NB4 (cell line): ENCODE measurements at places on chromosomes 6 and 20.

DNA sequence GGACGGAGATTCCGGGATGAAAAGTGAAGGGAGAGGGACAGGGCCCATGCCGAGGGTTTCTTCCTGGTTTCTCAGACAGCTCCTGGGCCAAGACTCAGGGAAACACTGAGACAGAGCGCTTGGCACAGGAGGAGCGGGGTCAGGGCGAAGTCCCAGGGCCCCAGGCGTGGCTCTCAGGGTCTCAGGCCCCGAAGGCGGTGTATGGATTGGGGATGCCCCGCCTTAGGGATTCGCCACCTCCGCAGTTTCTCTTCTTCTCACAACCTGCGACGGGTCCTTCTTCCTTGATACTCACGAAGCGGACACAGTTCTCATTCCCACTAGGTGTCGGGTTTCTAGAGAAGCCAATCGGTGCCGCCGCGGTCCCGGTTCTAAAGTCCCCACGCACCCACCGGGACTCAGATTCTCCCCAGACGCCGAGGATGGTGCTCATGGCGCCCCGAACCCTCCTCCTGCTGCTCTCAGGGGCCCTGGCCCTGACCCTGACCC, 55.0 kb upstream of the HLA-A start:
- no peak for DNase-seq

DNA sequence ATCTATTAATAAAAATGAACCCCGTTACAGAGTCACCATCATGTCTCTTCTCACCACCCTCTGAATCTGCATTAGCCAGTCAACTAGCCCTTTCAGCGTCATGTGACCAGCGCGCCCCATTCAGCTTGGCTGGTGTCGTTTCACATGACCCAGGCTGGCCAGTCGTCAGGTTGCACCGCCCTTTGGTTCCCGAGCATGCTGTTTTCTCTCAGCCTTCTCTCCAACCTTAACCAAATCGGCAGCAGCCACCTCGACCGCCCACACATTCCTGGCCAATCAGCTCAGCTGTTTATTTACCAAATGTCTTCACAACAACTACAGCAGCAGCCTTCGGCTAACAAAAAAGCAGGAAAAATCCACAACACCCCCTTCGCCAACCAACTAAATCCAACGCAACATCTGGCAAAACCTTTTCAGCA, 5.6 kb downstream of the SRSF3 start:
- DNase-seq = peak; percentile 42

- DNase-seq = no peak
Observed at GRCh38 chr6:132684272-132684671, 25.3 kb upstream of the TAAR1 start.

DNA sequence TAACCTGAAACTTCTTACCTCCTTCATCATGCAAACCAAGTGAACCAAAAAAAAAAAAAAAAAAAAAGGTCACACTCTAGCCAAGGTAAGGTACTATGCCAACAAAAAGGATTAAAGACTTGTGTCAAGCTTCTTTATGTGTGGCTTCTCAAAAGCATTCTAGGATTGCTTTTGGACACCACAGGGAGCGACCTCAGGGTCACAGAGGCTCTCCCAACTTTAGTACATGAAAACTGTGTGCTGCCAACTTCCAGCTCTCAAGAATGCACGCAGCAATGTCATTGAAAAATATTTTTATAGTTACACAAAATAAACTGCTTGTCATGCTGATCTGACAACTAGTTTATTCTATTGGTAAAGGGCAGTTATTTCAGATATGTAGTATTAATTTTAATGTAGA, 243.8 kb downstream of the PLCB1 start:
- no peak for DNase-seq

DNA sequence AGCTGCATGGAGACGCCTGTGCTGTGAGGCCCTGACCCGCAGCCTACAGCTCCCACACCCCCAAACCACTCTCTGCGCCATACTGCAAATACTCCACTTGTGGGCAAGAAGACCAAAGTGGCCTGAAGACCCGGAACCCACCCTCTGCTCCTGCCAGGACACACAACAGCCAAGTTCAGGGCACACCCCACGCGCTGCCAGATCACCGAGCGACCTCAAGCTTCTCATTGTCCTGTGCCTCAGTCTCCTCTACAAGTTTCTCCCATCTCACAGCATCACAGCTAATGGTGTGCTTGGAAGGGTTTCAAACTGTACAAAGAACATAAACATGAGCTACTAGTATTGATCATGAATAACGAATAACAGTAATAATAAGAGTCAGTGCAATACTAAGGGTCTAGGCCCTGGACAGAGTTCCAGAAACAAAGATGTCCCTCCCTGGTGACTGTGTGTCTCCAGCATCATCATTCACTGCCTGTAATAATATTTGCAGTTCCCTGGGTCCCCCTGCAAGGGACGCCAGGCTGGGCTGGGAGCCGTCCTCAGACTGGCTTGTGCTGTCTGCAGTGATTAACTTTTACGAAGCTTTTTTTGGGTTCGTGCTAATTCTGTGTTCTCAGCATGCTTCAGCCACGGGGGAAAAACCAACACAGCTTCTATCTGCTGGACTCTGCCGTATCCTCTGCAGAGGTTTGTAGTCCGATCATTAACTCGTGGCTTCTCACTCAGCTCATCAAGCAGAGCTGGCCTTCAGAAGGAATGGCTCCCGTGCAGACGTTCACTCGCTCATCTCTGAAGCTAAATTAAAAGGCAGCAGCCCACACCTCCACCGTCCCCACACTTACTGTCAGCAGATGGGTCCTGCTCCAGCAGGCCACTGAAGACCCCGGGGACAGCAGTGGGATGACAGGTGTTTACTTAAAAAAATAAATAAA, 81.6 kb upstream of the MPC1 start:
- no peak for DNase-seq

DNA sequence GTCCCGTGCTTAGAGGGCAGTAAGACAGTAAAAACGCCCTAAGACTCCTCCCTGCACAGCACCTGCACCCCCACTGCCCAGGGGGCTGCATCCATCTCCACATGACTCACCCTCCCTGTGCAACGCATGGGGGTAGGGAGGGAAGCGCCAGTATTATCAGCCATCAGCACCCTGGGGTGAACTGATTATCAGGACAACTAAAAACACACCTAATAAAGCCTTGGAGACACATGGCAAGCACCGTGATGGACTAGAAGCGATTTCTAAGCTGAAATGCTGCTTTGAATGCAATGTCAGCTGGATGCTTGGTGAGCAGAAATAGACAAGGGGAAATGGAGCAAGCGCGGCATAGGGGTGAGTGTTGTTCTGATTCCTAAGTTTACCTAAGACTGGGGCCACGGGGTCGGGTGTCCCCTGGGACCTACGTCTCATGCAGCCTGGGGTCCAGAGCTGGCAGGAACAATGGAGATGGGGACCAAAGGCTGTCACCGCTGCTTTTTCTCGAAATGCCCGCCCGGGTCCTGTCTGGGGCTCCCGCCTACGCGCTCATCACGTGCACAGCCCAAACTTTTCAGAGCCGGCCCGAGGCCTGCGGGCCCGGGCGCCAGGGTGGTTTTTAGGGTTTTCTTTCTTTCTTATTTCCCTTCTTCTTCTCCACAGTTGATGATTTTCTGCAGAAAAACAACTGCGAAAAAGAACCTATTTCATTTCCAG, 702 bp upstream of the TNFAIP3 start:
- peak; percentile 75 for DNase-seq

DNA sequence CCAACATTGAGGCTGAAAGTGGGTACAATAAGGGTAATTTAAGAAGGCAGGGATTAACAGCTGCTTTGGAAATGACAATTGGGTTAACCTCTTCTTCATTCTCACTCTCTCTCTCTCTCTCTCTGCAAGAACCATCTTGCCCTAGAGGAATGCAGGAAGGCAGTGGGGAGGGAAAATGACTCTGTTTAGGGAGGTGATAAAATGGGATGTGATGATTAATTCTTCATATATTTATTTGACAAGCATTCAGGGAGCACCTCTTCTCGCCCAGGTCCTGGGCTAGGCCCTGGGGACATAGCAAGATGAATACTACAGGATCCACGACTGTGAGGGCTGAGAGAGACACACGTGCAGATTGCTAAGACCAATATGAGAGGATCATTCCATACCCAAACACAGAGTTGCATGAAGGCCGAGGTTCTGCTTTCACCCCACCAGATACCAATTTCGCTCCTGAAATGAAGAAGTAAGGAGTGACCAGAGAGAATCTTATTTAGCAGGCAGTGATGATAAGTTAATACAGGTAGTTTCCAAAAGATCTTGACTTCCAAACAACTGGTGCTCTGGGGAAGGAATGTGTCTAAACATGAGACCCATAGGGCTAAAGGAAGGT, 13.3 kb upstream of the PTPN1 start:
- no peak for DNase-seq

- DNase-seq = no peak
Observed at GRCh38 chr6:38617856-38618255, 21.9 kb downstream of the BTBD9 start.

- DNase-seq = no peak
Observed at GRCh38 chr6:92945799-92946198, 473.6 kb downstream of the EPHA7 start.

- DNase-seq = no peak
Observed at GRCh38 chr20:48260129-48260756, 475.0 kb upstream of the SULF2 start.

GRCh38 chr6:9540126-9540525, 874.7 kb downstream of the TFAP2A start:
- no peak for DNase-seq

GRCh38 chr6:131412960-131413830, 159.8 kb upstream of the ARG1 start:
- no peak for DNase-seq

GRCh38 chr20:35839904-35840303, 68.1 kb downstream of the PHF20 start:
- DNase-seq = no peak

DNA sequence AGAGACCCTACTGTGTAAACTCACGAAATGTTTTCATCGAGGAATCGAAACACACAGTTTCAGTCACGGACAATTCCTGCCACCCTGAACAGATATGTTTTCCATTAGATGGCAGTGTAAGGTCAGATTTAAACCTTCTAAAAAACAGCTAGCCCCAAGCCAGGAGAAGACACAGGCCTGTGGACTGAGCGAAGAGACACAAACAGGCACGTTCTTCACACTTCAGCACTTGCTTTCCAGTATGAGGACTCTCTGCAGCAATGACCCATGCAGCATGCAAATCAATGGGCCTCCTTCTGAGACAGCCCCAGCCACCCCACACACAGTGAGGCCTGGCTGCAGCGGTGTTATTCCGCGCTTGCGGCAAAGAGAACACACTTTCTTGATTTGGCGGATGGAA, 31.9 kb downstream of the HUS1B start:
- DNase-seq = peak; percentile 37

- DNase-seq = peak; percentile 47
Observed at GRCh38 chr6:105484238-105485161, 81.6 kb upstream of the PREP start.

- no peak for DNase-seq
Observed at GRCh38 chr6:80974579-80974978, 777.9 kb downstream of the TENT5A start.

GRCh38 chr6:148147463-148147830, 195.2 kb upstream of the SASH1 start:
- no peak for DNase-seq

- peak; percentile 74 for DNase-seq
Observed at GRCh38 chr6:36700831-36701230, 3.2 kb downstream of the RAB44 start.

DNA sequence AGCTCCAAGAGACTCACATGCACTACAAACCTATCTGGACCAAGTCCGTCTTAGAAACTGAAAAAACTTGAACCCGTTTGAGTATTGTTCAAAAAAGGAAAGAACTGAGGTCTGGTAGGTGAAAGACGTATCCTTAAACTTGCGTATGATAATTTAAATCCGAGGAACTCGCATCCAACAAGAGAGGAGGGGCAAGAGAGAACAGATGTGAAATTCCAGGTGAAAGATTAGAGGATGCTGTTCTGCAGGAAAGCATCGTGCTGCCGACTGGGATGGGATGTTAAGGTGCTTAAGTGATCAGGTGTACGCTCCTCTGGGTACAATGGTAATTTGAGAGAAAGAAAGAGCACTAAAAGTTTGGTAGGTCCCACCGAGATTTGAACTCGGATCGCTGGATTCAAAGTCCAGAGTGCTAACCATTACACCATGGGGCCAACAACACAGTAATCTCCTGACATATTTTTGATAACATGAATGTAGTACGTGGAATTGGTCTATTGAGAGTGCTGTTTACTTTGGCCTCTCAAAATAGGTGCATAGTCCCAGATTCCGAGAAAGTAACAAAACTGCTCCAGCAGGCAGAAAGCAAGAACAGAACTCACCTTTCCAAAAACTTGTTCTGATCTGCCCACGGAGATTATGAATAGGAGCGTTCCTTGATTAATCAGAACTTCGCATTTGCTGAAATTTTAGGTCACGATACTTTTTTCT, 53.5 kb upstream of the BTN3A2 start:
- DNase-seq = peak; percentile 73

DNA sequence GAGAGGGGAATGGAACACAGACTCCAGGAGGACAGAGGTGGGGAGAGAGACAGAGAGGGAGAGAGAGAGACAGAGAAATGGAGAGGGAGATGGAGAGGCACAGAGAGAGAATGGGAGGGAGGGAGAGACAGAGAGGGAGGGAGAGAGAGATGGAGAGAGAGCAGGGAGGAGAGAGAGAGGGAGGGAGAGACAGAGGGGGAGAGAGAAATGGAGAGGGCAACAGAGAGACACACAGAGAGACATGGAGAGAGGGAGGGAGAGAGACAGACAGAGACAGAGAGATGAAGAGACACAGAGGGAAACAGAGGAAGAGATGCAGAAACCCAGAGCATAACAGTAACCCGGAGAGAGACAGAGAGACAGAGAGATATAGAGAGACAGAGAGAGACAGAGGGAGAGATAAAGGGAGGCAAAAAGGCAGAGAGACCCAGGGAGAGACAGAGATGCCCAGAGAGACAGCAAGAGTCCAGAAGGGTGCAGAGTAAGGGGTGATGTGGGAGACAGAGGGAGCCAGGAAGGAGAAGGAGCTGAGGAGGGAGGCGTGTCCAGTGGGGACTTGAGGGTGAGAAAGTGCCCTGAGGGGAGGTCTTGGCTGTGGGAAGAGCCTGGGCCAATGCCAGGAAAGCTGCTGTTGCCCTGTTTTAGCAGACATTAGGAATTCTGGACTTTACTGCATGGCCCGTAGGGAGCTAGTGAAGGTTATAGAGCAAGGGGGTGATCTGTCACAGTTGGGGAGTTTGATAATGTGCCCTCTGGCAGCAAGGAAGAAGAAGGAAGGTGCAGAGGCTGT, 78.3 kb downstream of the SRC start:
- no peak for DNase-seq

- DNase-seq = peak; percentile 49
Observed at GRCh38 chr20:44776980-44777379, 31.3 kb downstream of the KCNK15 start.

- no peak for DNase-seq
Observed at GRCh38 chr6:38191418-38191817, 371.9 kb downstream of the ZFAND3 start.

DNA sequence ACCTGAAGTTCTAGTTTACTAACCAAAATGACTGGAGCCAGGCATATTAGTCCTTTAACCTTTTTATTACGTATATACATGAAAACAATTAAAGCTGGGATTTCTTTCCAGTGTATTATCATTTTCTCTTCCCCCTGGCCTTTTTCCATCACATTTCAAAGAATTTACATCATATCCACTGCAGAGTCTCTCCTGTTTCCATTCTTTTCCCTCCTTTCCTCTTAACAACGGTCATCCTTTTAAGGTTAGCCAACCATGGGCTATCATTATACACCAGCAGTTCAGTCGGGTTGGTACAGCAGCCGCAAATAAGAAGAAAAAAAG, 104.6 kb downstream of the TFAP2A start:
- no peak for DNase-seq
